ENCODE measurements at places on chromosomes 5 and 9.

DNA sequence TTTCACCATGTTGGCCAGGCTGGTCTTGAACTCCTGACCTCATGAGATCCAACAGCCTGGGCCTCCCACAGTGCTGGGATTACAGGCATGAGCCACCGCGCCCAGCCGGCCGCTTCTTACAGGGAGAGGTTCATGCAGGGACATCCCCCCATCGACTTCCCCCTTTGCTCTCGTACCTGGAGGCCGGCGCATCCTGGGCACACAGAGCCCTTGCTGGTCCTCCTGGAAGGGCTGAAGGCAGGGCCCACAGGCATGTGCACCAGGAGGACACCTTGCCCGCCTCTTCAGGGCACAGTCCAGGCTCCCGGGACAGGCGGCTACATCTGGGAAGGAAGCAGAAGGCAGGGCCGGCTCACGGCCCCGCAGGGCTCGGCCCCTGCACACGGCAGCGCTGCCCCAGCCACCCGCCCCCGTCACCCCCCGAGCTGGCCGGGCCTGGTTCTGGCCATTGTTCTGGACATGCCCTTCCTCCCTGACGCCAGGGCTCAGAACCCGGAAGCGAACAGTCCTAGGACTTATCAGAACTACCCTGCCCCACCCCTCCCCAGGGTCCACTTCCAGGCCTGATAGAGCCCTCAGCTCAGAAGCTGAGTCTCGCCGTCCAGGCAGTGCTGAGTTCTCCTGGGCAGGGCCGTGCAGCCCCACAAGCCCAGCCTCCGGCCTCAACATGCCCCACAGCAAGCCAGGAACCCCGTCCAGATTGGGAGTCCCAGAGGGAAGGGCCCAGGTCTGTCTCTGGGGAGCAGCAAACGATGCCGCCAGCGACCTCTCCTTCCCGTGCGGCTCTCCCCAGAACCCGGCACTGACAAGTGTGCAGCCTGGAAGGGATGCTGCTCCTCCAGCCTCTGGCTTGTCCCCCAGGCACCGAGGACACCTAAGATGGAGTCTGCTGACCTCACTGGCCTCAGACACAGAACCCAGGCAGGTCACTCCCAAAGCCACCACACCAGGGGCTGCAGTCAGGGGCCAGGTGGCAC is 2.9 kb downstream of the NPDC1 start:
- DNase-seq, result no peak

- no peak for DNase-seq
These were observed 49.7 kb downstream of the FAM81B start for GRCh38 chr5:95440825-95441224.

- DNase-seq, result peak; percentile 6
These were observed 59.1 kb downstream of the DEPDC1B start for GRCh38 chr5:60640901-60641300.

DNA sequence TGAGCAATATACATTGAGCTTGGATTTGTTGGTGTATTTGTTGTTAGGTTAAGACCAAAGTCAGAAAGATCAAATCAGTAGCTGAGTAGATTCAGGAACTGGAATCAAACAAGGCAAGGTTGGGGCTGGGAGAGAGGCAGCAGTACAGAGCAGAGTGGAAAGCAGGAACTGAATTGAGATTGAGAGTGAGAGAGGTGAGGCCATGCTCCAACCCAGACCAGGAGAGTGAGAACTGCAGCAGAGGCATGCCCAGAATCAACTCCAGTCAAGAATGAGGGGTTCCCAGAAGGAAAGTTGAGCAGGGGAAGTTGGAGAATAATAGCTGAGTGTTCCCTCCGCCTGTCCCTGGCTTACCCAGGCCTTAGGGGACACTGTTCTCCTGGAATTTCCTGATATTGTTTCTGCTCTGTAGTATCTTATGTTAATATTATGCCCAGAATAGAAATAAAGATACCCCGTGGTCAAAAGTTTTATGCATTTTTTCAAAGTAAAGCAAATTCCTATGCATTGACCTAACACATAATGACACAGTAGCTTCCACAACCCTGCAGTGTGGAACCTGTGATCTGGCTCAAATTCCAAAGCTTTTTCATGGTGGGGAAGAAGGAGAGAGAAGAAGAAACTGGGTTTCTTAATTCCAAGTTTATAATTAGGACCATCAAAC is 82.7 kb downstream of the SV2C start:
- DNase-seq, result no peak

GRCh38 chr5:155833287-155833686 is 493.7 kb upstream of the SGCD start:
- no peak for DNase-seq

- DNase-seq, result no peak
These were observed 109.4 kb downstream of the CCDC192 start for GRCh38 chr5:127812570-127812969.

DNA sequence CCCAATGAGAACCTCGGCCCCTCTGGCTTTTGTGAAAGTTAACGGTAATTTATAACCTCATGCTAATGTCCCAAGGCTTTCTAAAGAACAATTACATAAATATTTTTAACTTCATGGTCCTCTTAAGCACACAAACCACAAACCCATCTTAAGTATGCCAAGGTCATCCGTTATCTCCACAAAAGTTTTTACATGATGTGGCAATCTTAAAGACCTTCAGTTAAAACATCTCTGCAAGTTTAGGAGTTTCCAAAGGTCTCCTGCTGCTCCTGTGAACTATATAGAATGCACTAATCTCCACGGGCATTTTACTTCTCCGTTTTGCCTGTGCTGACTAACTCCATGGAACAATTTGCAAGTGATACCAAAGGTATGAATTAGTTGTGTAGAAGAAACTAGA is 228.2 kb downstream of the TLE1 start:
- no peak for DNase-seq

- no peak for DNase-seq
These were observed 42.9 kb downstream of the RIC1 start for GRCh38 chr9:5671711-5672353.

GRCh38 chr5:65873181-65873750 is 53.1 kb upstream of the ERBIN start:
- no peak for DNase-seq

DNA sequence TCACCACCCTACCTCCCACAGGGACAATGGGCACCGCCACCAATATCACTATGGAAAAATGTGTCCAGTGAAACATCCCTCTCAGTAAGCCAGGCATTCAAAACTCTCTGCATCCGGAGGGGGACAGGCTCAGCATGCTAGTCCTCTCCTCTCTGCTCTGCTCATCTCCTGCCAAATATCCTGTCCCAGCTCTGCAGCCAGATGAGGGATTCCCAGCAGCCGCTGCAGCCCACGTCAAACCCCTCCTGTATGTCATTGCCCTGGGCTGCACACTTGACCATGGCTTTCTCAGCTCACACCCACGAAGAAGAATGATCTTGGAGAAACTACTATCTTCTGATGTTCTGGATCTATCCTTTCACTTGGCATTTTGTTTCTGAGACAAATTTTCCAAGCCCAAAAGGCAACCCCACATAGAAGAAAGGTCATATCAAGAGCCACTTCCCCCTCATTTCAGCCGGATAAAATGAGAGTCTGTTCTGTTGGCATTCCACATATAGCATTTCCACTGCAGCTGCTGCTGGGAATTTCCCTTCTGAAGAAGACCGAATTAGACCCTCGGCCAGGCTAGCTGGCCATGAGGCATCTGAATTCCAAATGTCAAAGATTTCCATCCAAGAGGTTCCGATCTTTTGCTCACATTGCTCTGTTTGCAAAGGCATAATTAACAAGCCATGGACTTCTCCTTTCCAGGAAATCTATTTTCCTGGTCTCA is 338.0 kb downstream of the ACTL7B start:
- DNase-seq, result no peak

DNA sequence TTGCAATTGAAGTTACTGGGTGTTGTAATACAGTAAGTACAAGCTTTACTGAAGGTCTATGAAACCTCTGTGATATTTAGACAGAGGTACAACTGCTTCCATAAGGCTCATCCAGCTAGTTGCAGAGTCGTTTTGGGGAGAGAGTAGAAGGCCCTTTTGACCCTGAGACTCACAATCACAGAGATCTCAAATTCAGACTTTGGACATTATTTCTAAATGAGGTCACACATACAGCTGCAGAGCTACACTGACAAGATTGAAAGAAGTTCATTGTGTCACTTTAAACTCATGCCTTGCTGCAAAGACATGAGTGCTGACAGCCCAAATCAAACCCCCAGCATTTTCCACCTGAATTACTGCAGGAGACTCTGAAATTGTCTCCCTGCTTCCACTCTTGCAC is 205.9 kb upstream of the TMEM161B start:
- no peak for DNase-seq

GRCh38 chr5:17395106-17395880 is 102.7 kb upstream of the TAF11L2 start:
- no peak for DNase-seq

DNA sequence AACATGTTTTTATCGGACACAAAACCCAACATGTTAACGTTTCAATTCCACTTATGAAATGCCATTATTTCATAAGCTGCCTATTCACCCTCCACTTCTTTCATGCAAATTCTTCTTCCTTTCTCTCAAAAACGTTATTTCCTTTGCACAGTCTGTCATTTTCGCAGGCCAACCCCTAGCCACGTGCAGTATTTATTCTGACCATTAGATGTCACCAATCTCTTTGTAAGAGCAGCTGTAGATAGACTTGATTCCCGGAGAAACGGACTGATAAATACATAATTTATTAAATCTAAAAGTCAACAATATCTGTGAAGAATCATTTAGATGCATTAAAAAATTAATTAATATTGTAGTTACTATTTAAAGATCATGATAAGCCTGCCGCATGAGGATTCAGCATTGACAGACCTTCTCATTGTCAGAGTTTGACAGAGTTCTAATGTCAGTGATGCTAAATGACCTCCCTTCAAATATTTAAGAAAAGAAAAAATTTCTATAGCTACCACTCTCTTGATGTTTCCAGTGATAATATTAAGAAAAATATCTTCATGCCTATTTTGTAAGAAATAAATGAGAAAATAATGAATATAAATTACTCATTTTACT is 933.6 kb downstream of the CDH12 start:
- DNase-seq, result no peak

DNA sequence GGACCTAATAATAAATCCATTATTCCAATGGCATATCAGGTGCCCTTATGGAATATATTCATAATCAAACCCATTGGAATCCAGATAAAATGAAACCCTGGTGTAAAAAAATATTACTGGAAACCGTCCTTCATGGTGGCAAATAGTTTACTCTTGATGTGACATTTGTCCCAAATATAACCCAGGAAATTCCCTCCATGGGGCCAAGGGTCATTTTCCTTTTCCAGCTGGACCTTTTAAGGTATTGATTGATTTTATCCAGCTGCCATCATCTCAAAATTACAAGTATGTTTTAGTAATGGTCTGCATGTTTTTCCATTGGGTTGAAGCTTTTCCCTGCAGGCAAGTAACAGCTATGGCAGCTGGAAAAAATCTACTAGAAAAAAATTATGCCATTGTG is 8.4 kb upstream of the UGT3A1 start:
- DNase-seq, result no peak

GRCh38 chr5:94218374-94218773 is 400.0 kb downstream of the KIAA0825 start:
- no peak for DNase-seq

- no peak for DNase-seq
These were observed 416.5 kb upstream of the TLE4 start for GRCh38 chr9:79155308-79155707.

DNA sequence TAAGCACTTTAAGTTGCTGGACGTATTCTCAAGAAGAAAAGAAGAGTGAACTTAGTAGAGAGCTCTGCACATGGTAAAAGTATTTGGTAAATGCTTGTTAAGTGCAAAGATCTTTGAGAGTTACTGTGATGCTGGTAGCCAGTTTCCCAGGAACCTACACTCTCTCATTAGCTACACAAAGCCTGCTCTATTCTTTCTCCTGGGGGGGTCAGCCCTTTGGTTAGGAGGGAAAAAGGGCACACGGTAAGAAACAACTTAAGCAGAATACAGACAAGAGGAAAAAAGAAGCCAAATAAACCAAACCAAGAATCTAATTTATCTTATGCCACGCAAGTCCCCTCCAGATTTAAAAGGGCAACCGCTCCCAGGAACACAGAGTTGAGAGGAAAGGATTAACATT is 1100.1 kb upstream of the CDH10 start:
- DNase-seq, result no peak

- DNase-seq, result no peak
These were observed 25.7 kb downstream of the TRIO start for GRCh38 chr5:14168793-14169262.

- DNase-seq, result no peak
These were observed 2.9 kb upstream of the OR13C2 start for GRCh38 chr9:104608336-104608735.

- no peak for DNase-seq
These were observed 122.4 kb upstream of the NR5A1 start for GRCh38 chr9:124629600-124629999.

DNA sequence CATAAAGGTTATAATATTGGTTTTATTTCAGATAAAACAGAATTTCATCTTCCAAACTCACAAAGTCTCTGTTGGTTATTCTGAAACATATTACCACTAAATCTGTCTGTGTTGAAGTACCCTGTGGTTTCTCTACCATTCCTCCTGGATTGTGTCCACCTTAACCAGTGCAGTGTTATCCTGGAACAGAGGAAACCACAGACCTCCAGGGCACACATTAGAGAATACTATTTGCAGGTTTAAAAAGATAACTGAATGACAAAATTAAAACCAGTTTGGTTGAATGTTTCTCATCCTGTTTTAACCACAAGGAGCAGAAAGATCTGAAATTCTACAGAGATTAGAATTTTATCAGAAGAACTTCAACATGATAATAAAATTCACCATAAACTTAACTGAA is 251.8 kb downstream of the CWC27 start:
- no peak for DNase-seq

DNA sequence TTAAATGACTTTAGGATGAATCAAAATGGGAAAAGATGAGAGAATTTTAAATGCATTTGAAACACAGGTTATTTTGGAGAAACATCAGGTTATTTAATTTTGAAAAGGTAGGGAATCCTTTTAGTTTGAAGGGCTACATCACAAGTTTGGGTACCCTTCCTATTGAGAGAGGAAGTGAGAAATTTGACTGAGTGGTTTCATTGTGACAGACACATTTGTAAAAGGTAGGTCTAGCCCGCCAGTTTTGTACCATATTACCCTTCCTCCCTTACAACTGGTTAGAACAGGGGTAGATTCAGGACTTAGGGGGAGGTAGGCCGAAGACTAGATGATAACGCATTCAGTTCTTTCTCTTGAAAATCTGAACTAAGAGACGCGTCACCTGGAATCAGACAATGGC is 464.2 kb downstream of the EBF1 start:
- no peak for DNase-seq

GRCh38 chr5:94432499-94432898 is 185.9 kb downstream of the KIAA0825 start:
- no peak for DNase-seq

GRCh38 chr9:14243514-14244042 is 70.4 kb downstream of the NFIB start:
- DNase-seq, result no peak

DNA sequence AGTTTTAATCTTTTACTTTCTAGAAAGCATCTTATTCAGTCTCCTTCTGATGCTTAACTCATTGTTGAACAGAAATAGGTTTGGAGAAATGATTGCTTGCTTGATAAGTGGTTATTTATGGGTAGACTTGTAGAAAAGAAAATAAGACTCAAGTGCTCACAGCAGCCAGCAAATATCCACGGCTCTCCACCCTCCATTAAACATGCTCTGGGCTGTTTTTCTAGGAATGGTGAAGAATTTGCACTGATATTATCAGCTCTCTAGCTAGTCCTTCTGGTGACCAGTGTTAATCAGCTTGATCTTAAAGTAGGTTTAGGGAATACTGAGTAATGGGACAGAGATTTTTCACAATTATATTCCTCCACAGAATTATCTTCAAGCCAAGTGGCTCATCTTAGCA is 60.6 kb downstream of the SLC1A3 start:
- no peak for DNase-seq

GRCh38 chr5:135127439-135128240 is 93.6 kb upstream of the PITX1 start:
- no peak for DNase-seq
